ENCODE measurements at places on chromosomes 12 and 14.

DNA sequence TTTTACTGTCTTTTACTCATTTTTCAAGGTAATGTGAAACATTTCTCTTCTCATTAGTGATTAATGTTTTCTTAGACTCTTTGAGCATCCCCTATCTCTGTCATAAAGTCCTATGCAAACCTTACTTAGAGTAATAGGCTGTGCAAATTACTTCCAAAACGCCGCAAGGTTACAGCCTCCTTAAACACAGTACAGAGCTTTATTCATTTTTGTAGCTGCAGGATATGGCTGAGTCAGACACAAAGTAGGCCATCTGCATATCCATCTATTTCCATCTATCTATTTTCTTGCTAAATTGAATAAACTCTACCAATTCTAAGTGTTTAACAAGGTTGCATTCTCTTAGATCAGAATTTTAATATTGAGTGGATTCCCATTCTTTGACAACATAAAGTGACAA, 335.6 kb upstream of the SLC16A7 start:
- DNase-seq: no peak

DNA sequence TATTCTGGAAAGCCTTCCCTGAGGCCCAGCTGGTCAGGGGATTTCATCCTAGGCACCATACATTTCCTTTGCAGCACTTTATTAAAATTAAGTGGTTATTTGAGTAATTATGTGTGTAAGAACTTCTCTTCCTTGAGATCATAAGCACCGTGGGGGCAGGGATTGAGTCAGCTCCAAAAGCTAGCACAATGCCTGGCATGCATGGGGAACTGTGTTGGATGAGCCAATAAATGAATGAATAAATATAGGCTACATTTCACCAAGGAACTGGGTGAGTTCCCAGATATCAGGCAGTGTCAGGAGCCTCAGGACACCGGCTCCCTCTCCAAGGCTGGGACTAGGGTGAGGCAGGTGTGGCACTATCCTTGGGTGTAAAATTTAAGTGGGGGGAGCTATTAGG, 82.8 kb upstream of the FBXO21 start:
- DNase-seq: no peak

- DNase-seq: no peak
Measured at GRCh38 chr12:98238515-98239130, 276.8 kb upstream of the TMPO start.

DNA sequence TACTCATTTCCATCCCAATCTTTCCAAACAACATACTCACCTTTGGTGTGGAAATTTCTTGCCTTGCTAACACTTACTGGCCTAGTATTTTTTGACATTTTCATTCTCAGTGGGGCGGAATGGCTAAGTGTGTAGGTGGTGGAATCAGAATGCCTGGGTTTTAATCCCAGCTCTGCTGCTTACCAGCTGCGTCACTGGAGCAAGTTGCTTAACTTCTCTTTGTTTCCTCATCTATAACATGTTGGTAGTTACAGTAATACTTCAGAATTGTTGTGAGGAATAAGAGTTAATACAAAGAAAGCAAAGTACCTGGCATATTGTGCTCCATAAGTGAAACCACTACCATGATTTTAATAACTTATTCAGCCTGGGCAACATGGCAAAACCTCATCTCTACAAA, 3.0 kb upstream of the FAM177A1 start:
- DNase-seq: no peak

- peak; percentile 16 for DNase-seq
Measured at GRCh38 chr12:75526655-75527511, 15.5 kb upstream of the KRR1 start.

DNA sequence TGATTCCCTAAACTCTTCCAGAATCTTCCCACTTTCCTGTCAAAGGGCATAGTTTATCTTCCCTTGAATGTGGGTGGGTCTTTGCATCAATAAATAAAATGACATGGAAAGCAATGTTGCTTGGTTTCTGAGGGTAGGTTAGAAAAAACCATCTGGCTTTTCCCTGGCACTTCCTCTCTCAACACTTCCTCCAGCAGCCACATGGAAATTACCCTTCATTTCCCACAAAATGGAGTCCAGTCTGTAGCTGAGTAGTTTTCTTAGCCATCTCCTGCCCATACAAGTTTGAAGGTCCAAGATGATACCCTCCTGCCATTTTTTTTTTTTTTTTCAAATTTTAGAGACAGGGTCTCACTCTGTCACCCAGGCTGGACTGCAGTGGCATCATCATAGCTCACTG, 11.1 kb upstream of the NDUFA12 start:
- DNase-seq: no peak

DNA sequence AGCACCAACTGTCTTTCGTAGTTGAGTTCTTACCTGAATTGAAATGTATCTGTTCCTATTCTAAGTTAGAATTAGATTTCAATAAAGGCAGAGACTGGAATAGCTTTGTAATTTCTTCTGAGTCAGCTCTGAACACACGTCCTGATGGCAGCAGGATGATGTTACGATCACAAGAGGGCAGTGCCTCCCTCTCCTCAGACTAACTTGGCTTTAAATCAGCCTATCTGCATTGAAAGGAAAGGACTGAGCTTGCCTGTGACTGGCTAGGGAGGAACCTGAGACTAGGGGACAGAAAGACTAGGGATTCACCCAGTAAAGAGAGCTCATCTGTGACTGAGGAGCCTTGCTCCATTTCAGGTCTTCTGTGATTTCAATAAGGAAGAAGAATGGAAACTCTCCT, 323.7 kb upstream of the OR4E1 start:
- DNase-seq: peak; percentile 22

- peak; percentile 64 for DNase-seq
Measured at GRCh38 chr14:67532998-67533753, at the start of gene PLEKHH1. TSS of gene PLEKHH1 (plus strand) at chr14:67533290. CDS start at chr14:67541868, 8,578 bp downstream.

DNA sequence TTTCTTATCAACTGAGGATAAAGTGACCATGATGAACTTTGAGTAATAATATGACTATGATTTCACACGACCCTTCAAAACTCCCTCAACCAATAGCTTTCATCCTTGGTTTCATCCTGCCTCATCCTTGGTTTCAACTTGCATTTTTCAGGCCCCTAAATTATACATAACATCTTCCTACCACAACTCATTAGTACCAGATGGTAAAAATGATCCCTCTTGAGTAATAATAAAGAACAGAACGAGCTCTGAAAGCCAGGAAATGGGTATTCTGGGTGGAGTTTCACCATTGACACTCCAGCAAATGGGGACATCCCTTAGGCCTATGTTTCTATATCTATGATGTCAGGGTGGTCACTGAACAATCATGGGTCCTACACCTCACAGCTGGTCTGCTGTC, 72.1 kb upstream of the LMNTD1 start:
- DNase-seq: no peak

GRCh38 chr14:88312257-88312656, 10.8 kb downstream of the KCNK10 start:
- DNase-seq: no peak

DNA sequence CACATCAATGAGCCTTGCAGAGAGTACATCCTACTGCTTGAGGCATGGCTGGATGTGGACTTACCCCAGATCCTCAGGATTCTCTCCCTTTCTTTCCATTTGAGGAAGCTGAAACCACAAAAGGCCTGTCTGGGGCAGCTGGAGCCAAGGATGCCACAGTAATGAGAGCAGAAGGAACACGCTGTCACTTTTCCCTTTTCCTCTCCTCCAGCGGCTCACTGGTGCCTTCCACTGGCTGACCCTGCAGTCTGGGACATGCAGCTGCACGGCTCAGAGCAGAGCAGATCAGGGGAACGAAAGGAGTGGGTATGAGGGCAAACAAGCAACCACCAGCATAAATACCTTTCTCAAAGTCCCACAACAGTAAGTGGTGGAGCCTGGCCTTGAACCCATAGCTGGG, 78.2 kb downstream of the GAS2L3 start:
- no peak for DNase-seq

GRCh38 chr14:29805415-29806123, 122.1 kb downstream of the PRKD1 start:
- DNase-seq: no peak

- DNase-seq: no peak
Measured at GRCh38 chr12:31298515-31298910, 27.4 kb downstream of the SINHCAF start.

DNA sequence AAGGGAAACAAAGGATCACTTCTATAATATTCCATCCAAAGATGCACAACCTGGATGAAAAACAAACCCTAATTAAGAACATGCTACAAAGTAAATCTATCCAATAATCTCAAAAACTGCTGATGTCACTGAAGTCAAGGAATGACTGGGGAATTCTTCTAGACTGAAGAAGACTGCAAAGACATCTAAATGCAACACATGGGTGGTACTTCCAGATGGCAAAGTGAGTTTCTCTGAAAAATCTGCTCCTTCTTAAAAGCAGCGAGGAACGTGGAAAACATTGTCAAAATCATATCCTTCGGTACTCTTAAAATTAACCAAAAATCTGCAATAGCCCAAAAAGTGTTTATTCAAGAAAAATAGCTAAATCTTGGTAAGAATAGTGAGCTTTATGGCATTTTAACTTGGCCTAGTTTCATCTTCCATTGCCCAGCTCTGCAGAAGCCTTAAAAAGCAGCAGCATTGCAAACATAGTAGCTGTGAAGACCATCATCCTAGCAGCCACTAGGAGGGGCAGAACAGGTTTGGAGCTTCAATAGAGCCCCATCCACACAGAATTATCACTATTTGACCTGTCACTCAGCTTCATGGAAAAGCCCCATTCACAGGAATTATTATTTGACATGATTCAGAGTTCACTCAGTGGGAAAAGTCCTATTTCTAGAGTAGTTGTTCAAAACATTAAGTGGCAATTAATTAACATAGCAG, 7.4 kb downstream of the CLEC14A start:
- DNase-seq: no peak

DNA sequence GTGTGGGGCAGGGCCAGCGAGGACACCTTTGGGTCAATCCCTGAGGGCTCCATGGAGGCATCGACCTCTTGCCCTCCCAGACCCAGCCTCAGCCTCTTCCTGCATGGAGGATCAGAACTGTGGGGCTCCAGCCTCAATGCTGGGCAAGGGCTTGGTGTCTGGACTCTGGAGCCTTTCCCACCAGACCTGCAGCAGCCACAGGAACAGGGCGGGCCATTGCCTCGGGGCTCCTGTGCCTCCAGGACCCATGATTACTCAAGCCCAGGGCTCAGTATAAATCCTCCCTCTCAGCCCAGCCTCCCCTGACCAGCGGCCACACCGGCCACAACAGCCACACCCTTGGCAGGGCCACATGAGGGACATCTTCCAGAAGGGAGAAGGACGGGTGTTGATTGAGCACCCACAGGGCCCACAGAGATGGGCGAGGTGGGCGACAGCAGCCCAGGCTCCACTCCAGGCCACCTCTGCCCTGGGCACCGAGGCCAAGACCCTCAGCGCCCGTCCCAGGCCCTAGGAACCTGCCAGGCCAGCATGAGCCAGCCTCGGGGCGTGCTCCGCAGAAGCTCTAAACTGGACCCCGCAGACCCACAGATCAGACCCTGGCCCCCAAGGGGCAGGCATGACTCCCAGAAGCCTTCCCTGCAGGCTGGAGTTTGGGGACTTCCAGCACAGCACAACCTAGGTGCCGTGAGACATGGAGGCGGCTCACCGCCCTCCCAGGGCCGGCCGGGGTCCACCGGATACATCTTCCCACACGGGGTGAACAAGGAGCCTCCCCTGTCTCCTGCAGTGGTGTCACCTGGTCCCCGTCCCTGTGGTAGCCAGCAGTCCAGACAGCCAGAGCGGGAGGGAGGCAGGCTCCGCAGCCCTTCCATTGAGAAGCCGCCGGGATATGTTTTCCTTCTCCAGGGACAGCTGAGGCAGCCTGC, 25.1 kb downstream of the NCOR2 start:
- DNase-seq: no peak

DNA sequence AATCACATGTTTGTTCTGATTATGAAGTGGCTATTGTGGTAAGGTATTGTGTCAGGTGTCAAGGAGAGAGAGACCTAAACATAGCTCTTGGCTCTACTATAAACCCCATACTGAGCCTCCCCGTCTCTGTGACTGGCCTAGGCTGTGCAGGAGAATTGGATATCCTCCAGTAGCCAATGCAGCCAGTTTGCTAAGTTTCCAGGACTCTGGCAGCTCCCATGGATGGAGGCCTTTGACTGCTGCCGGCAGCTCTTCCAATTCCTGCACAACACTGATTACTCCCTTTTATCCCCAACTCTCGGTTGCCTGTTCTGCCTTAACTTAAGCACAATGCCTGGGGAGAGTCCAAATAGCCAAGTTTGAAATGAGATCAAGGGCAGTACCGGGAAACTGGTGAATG, 59.3 kb downstream of the ABCC9 start:
- DNase-seq: no peak

All from endothelial cell (in vitro differentiated cells).